ENCODE measurements at places on chromosomes 11 and 22.

DNA sequence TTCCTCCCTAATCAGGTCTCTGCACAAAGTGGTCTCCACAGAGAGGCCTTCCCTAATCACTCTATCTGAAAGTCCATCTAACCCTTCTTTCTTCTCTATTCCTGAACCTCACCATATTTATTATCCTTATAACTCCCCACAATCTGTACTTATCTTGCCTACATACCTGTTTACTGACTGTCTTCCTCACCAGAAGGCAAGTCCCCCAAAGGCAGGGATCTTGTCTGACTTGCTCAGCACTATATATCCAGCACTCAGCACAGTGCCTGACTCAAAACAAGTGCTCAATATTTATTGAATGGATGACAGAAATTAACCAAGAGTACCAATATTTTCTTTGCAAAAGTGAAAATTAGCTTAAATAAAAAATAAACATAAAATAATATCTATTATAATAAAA, 5.5 kb downstream of the DCUN1D5 start:
- DNase-seq, result no peak

DNA sequence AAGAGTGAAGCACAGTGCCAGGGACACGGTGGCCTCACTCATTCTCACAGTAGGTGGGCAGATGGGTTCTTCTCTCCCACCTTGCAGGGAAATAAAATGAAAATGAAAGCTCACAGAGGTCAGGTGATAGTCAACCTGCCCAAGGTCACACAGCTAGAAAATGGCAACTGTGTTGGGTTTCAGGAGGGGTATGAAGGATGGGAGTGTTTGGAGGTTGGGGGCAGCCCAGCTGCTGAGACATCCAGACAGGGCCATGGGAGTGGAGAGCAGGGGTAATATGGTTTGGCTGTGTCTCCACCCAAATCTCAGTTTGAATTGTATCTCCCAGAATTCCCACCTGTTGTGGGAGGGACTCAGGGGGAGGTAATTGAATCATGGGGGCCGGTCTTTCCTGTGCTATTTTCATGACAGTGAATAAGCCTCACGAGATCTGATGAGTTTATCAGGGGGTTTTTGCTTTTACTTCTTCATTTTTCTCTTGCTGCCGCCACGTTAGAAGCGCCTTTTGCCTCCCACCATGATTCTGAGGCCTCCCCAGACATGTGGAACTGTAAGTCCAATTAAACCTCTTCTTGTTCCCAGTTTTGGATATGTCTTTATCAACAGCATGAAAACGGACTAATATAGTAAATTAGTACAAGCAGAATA, 247.0 kb downstream of the TENM4 start:
- DNase-seq, result no peak

GRCh38 chr11:75504501-75504900, 21.2 kb downstream of the GDPD5 start:
- DNase-seq, result no peak

GRCh38 chr11:119293461-119293860, 23.5 kb downstream of the MCAM start:
- no peak for DNase-seq

DNA sequence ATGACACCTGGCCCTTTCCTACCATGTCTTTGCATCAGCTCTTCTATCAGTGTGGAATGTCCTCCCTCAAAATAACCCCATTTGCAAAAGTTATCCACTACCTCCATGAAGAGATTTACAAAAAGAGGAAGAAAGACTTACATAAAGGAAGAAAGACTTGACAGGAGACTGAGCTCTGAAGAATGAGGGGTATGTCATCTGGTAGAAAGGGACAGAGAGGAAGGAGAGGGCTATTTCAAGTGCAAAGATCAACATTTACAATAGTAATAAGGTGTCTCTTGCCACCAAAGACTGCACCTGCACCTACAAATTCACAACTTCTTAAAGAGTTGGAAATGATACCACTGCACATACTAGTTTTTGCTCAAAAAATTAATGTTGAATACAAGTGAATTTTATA, 18.2 kb downstream of the PAK1 start:
- DNase-seq, result no peak

DNA sequence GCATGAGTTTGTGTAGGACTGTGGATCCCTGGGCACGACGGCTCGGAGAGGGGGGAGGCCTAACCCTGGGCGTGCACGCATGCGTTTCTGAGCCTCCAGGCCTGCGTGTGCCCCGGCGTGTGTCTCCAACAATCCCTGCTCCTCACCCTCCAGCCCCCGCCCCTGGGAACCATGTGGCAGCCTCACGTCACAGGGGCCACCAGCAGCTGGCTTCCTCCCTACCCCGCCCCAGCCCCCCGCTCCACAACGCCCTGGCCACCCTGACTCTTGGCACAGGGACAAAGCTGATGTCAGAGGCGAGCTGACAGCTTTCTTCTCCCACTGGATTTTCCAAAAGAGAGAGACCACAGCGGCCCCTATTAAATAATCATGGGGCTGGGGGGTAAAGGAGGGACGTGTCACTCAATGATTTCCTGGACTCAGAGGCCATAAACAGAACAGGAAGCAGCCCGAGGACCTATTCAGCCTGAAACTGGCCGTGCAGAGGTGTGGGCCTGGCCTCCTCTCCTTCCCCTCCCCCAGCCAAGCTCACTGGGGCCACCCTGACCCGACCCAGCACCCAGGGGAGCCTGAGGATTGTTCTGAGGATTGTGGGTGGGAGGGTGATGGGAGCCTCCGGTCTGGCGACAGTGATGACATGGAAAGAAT, 6.8 kb upstream of the LIF start:
- DNase-seq, result no peak

- DNase-seq, result no peak
These were observed 14.3 kb upstream of the CBX6 start for GRCh38 chr22:38886333-38886732.

- DNase-seq, result no peak
These were observed 2.0 kb downstream of the NAV2 start for GRCh38 chr11:19714387-19715363.

GRCh38 chr11:112718483-112718882, 242.7 kb upstream of the NCAM1 start:
- no peak for DNase-seq

GRCh38 chr11:11519184-11519583, 102.6 kb downstream of the GALNT18 start:
- no peak for DNase-seq

GRCh38 chr11:76781807-76782530, 1.2 kb upstream of the TSKU start:
- DNase-seq, result no peak

GRCh38 chr11:101944923-101945322, 28.6 kb upstream of the ANGPTL5 start:
- no peak for DNase-seq

GRCh38 chr11:78020246-78020645, 2.8 kb downstream of the KCTD14 start:
- no peak for DNase-seq

DNA sequence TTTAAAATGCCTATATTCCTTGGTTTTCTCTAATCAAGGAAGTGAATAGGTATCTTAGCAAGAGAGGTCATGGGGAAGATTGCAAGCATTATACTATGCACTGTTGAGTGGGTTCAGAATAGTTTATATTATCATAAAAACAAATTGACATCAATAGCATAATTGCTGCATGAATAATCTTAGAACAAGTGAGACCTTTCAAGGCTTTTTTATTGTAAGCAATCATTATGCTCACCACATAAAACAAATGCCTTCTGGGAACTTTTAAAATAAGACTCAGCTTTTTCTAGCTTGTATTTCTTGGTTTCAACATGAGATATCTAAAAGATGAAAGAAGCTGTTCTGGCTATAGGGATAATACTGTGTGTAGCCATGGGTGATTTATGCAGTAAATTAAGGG, 135.6 kb upstream of the ZC3H12C start:
- DNase-seq, result no peak

- no peak for DNase-seq
These were observed 431.3 kb downstream of the TBC1D22A start for GRCh38 chr22:47193606-47194329.

GRCh38 chr22:43207386-43207785, 20.5 kb upstream of the TTLL12 start:
- no peak for DNase-seq

GRCh38 chr11:36354221-36355003, 58.3 kb downstream of the PRR5L start:
- DNase-seq, result no peak

DNA sequence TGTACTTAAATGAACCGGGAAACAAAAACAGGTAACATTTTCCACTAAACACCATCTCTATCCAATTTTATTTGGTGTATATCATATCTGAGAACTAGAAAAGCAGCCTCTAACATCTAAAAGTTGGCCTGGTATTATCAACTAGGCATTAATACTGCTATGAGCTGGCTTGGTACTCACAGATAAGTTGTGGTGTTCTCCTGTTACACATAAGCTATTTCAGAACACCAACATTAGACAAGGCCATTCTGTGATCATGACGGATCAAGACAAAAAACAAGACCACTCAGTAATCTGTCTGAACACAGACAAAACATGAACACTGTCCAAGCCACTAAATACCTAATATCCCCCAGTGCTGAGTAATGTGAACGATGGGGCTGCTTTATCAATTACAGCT, 11.9 kb downstream of the RIC3 start:
- no peak for DNase-seq

GRCh38 chr11:69000831-69001242, 12.2 kb downstream of the MRGPRF start:
- DNase-seq, result no peak

GRCh38 chr22:39556970-39557841, 13.3 kb upstream of the CACNA1I start:
- no peak for DNase-seq

GRCh38 chr11:100190395-100190794, 496.7 kb upstream of the ARHGAP42 start:
- no peak for DNase-seq

DNA sequence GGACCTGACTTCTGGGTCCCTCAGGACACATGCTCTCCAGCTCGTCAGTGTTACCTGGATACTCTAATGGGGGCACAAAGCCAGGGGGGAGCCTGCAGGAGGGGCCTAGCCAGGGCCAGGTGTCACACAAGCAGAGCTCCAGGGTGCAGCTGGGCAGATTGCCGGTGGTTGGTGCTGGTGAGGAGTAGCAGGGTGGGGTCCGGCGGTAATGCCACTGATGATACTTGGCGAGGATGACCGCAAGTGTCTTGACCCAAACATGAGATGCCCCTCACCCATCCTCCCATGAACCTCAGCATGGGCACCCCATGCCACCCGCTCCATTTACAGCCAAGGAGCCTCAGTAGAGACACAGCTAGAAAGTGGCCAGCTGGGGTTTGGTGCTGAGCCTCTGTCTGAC, 15.1 kb upstream of the KCNQ1OT1 start:
- DNase-seq, result no peak

DNA sequence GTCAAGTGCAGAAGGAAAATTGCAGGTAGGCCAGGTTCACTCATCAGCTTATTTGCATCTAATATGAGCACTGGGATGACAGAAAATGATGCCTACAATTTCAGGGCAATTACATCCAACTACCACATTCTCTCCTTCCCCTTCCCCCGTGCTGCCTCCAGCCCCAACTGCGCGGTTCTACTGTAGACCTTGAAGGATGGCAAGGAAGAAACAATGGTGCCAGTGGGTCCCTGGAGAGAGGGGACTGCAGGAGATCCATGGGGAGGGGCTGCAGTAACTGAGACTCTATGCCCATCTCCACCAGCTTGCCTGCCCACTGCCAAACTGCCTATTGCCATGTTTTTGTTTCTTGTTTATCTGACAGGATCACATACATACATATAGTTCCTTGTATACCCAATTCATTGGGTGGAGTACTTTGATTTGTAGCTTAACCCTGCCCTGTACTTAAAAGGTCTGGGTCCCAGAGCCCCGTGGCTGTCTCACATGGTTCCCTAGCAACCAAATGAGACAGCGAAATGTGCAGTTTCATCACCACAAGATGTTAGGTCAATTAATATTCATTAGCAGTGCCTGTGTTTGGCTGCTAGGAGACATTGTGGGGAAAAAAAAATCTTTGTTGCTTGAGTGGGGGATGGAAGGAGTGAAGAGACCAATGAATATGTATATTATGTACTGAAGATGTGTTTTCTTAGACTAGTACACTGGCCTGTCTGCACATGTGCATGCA, 253.5 kb upstream of the PLET1 start:
- DNase-seq, result no peak

- no peak for DNase-seq
These were observed 35.4 kb upstream of the GNAZ start for GRCh38 chr22:23034621-23035556.

All from forelimb muscle (tissue), 1 donor.